T-helper 17 cell (primary cell): ENCODE measurements at places on chromosomes 5 and 9.

GRCh38 chr5:111859031-111859430 lies 102.0 kb upstream of the NREP start:
- DNase-seq, result no peak

DNA sequence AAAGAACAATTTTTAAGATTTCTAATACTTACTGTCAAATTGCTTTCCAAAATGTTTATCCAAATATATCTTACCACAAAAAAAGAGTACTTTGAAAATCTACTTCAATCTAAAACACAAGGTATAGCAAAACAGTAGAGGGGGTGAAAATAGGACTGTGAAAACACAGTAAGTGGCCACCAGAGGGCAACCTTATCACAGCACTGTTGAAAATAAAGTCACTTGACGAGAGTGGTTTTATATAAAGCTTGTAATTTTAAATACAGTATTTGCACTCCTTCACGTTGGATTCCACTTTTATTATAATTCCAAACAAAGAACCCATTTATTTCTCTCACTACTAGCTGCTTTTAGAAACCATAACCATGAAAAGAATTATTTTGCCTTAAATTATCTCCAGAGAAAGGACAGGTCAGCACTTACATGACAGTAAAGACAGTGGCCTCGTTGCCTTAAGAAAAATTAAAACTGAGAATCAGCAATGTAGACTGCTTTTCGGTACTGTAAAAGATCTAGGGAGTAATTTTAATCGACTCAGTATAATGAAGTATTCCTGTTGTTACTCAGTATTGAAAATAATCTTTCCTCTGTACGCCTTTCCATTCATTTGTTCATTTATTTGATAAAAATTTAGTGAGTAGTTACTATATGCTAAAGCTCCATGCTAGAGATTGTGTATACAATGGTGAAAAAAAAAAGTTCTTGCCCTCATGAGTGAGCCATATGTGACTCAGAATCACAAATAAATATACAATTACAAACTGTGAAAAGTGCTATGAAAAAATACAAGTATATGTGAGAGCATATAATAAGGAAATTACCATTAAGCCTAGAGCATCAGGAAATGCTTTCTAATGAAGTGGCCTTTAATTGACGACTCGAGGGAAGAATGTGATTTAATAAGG lies 40.0 kb upstream of the CDK5RAP2 start:
- peak; percentile 18 for DNase-seq

- DNase-seq, result no peak
Observed at GRCh38 chr9:74444369-74444768, 52.8 kb upstream of the RORB start.

- no peak for DNase-seq
Observed at GRCh38 chr5:103883143-103883542, 320.6 kb upstream of the NUDT12 start.

- no peak for DNase-seq
Observed at GRCh38 chr9:94167376-94167890, 83.2 kb downstream of the PTPDC1 start.

DNA sequence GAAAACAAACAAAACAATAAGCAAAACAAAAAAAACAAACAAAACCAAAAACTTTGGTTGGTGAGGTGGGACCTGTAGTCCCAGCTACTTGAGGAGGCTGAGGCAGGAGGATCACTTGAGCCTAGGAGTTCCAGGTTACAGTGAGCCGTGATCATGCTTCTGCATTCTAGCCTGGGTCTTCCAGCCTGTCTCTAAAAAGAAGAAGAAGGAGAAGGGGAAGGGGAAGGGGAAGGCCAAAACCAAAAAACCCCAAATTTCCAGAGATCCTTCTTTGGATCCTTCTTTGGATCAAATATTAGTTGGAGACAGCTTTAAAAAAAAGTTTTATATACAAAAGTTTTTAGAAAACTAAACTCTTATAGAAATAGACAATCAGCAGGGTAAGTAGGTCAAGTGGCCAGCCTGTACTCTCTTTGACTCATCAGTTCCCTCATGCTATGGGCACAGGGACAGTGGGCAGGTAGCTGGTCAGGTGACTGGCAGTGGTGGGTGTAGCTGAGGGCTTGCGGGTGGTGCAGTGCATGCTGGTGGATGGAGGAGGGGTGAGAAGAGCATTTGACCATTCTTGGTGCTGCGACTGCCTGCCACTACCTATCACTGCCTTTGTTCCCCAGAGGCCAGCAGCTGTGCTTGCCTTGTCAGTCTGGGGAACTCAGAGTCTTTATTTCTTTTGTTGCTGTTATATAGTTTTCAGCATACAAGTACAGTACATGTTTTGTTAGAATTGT lies 12.6 kb downstream of the RCL1 start:
- DNase-seq, result no peak

DNA sequence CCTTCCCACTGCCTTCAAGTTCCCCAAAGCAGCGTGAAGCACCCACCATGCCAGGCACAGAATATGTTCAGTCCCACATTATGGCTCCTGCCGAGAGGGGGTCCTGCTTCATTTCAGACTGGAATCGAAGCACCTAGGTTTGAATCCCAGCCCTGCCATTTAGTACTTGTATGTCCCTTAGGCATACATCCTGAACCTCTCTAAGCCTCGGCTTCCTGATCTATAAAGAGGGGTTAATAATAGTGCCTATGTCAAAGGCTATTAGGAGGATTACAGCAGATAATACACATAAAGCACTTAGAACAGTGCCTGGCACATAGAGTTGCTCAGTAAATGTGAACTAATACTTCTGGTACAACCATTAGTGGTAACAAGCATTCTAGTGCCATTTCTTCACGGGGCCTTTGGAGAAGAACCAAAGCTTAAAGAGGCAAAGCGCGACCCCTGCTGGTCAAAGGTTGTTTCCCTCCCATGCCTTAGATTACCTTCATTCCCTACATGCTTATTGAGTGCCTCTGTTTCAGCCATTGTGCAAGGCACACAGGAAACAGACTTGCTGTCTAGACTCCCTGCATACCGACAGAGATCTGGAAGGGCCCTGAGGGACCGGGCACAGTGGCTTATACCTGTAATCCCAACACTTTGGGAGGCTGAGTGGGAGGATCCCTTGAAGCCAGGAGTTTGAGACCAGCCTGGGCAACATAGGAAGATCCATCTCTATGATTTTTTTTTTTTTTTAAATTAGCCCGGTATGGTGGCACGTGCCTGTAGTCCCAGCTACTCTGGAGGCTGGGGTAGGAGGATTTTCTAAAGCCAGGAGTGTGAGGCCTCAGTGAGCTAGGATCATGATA lies 98.3 kb downstream of the PPARGC1B start:
- DNase-seq, result peak; percentile 54

DNA sequence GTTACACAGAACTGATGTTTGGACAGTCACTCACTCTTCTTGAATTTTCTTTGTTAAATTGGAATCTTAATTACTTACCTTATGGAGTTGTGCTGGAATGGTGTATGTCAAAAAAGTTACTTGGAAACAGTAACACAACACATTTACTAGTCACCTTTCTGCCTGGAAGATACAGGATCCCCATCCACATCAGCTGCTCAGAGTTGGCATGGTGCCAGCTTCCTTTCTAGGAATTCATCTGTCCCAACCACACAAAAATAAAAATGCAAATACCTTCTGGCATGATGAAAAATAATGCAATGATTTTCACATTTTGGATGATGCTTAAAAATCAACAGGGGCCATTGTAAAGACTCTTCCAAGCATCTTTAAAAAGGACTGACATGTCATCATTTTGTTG lies 341.5 kb downstream of the TMEM38B start:
- DNase-seq, result no peak

DNA sequence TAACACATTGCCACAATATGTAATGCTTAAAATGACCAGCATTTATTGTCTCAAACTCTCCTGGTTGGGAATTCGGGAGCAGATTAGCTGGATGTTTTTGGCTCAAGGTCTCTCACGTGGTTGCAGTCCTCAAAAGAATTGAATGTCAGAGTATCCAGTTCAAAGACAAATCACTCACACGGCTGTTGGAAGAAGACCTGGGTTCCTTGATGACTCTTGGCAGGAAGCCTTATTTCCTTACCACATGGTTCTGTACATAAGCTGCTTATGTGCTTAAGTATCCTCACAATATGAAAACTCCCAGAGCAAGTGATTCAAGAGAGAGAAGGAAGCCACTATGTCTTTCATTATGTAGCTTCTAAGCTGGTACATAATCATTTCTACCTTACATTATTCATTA lies 230.3 kb upstream of the PTPRD start:
- no peak for DNase-seq

- no peak for DNase-seq
Observed at GRCh38 chr5:33272288-33272687, 168.5 kb upstream of the TARS1 start.

DNA sequence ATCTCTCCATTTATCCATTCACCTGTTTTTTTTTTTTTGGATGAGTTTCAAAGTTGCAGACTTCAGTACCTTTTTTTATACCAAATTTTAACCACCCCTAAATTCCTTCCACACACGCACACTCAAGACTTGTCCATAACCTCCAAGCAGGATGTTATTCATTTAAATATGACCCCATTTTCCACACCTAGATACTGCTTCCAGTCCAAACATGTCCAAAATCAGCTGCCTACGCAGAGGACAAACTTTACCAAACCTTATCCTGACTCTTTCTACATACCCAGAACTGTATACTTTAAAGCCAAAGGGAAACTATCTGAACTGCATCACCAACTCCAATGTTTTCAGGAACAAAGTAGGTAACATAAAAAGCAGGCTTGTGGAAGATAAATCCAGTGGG lies 36.0 kb upstream of the FYB1 start:
- DNase-seq, result no peak

DNA sequence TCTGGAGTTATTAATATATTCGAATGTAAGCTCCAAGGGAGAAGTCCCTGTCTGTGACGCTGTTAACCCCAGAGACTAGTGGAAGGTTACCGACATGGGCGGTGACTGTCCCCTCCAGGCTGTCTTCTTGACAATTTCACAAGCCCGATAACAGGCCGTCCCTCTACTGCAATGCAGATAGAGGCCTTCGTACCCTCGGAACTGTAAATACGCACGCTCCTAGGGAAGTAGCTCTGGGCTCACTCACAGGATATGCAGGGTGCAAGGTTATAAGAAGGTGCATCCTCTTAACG lies 680 bp upstream of the RFK start:
- DNase-seq, result peak; percentile 47

GRCh38 chr9:7367726-7368125 lies 431.9 kb downstream of the DMAC1 start:
- no peak for DNase-seq

GRCh38 chr9:88749420-88749819 lies 214.4 kb downstream of the NXNL2 start:
- DNase-seq, result no peak

DNA sequence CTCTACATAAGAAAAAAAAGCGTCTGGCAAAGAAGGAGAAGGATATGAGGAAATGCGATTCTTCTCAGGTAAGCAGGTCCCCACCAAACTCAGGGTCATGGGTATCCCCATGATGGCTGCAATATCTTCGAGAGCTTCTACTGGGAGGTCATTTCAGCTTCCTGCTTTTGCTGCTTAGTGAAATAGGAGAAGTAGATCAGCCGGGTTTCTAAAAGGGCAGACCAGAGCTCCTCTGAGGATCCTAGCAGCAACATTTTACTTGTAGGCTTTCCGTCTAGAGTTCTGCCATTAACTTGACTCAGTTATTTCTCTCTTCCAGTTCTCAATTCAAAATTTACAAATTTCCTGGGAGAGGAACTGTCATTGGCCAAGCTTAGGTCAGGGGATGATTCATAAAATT lies 134.7 kb downstream of the DPYSL3 start:
- no peak for DNase-seq
